ENCODE measurements at places on chromosomes 5 and 9. TPM values are rescaled to one million over a fixed set of nuclear protein-coding genes. Genes with fewer than 3 reads are reported as not detected.

GALNT12 gene
- polyA plus RNA-seq, result 4.8 TPM

BSPRY gene
- not detected for polyA plus RNA-seq

ANKRD31 gene
- 0.07 TPM for polyA plus RNA-seq

PKD2L2 gene
- polyA plus RNA-seq, result not detected

ANXA1 gene
- polyA plus RNA-seq, result 581 TPM

GFM2 gene
- 35.6 TPM for polyA plus RNA-seq

RORB gene
- polyA plus RNA-seq, result not detected

KIF4B gene
- polyA plus RNA-seq, result not detected

PCDHA1 gene
- polyA plus RNA-seq, result 0.04 TPM

SREK1 gene
- 48.9 TPM for polyA plus RNA-seq

PCDHGA5 gene
- polyA plus RNA-seq, result 1.6 TPM

SPATA31D4 gene
- polyA plus RNA-seq, result not detected

ANKRD18A gene
- polyA plus RNA-seq, result not detected

CTXN3 gene
- polyA plus RNA-seq, result not detected

FRMD3 gene
- polyA plus RNA-seq, result 0.15 TPM

PCDHGA11 gene
- 7.4 TPM for polyA plus RNA-seq

CCNJL gene
- polyA plus RNA-seq, result 0.71 TPM

FOXD4L6 gene
- polyA plus RNA-seq, result not detected

MED10 gene
- polyA plus RNA-seq, result 36.6 TPM

ZNF474 gene
- polyA plus RNA-seq, result 0.06 TPM

ANKDD1B gene
- polyA plus RNA-seq, result 0.18 TPM

STRBP gene
- 1.1 TPM for polyA plus RNA-seq

BRINP1 gene
- 0.60 TPM for polyA plus RNA-seq

SOX30 gene
- 0.07 TPM for polyA plus RNA-seq

TIGD6 gene
- 6.7 TPM for polyA plus RNA-seq

UIMC1 gene
- 14.1 TPM for polyA plus RNA-seq

PCDHAC2 gene
- polyA plus RNA-seq, result not detected

TMEM252 gene
- not detected for polyA plus RNA-seq

STPG3 gene
- not detected for polyA plus RNA-seq

AQP3 gene
- 0.40 TPM for polyA plus RNA-seq

REEP2 gene
- polyA plus RNA-seq, result 12.0 TPM

HMCN2 gene
- not detected for polyA plus RNA-seq

PTPRD gene
- 0.48 TPM for polyA plus RNA-seq
